Activated CD8-positive, alpha-beta T cell treated with anti-CD3 and anti-CD28 coated beads for 36 hours (primary cell): ENCODE measurements at places on chromosomes 4 and X.

- DNase-seq, result no peak
Observed at GRCh38 chr4:5974321-5974720, 43.9 kb downstream of the C4orf50 start.

DNA sequence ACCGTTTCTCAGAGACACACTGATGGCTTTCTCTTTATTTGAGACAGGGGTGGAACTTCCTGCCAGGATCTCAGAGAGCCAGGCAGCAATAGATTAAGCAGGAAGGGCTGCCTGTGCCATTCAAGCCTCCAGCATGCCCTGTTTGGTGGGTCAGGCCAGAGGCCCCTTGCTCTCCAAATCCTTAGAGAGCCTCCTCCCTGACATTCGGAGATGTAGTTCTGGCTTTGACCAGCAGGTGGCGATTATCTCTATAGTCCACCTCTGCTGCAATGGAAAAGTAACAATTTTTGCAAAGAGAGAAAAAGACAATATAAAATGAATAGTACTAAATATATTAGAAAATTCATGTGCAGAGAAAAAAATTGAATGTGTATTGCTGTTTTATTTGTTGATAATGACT, 93.9 kb downstream of the NXF2B start:
- DNase-seq, result peak; percentile 75

DNA sequence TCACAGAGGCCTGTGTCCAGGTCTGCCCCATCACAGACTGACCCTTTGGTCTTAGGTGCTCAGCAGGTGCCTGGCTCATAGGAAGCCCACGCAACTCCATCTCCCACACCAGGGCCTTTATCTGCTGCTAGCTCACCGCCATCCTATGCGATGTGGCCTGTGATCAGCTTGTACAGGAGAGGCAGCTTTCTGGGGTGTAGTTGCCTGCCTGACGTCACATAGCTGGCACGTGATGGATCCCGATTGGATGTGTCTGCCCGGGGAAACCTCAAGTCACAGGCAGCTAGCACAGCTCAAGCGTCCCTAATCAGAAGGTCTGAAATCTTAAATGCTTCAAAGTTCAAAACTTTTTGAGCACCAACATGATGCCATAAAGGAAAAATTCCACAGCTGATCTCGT, 41.2 kb upstream of the CLDN34 start:
- DNase-seq, result no peak

GRCh38 chrX:49748211-49748956, 52.6 kb upstream of the PAGE1 start:
- DNase-seq, result no peak

- peak; percentile 26 for DNase-seq
Observed at GRCh38 chr4:159455675-159456237, 352.9 kb downstream of the RAPGEF2 start.

GRCh38 chr4:18292411-18292810, 270.9 kb upstream of the LCORL start:
- no peak for DNase-seq

DNA sequence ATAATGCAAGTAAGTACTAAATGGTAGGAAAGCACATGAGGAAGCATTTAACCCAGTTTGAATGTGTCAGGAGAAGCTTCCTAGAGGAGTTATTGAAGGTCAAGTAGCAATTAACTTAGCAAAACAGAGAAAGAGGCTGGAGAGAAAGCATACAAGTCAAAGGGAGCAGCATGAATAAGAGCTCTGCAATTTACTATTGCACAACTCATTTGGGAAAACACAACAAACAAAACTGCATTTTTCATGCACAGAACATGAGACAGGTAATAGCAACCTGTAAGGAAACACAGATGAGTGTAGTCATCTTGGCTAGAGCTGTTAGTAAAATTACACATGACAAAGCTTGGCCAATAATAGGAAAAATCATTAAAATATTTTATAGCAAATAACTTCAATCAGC, 538.1 kb downstream of the PPP4R3C start:
- DNase-seq, result no peak

- DNase-seq, result no peak
Observed at GRCh38 chr4:185311113-185311888, 84.4 kb downstream of the LRP2BP start.

GRCh38 chrX:97633798-97634197, 750.1 kb downstream of the RPA4 start:
- DNase-seq, result no peak
